ENCODE measurements at places on chromosomes 6 and 20.

DNA sequence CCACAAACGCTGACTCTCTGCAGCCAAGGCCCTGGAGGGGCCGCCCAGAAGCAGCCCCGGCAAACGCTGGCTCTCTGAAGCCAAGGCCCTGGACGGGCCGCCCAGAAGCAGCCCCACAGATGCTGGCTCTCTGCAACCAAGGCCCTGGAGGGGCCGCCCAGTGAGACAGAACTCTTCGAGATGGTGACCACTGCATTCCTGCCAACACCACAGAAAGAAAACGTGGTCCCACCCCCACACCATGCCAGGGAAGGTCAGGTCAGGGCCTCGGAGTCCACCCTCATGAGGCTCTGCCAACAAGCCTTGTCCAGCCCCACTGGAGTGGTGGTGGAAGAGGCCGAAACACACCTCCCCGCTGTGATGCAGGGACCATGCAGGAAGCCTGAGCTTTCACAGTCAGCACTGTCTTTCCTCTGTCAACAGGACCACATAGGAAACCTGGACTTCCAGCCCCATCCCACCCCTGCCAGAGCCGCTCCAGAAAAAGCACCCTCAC, 97.5 kb downstream of the DLL1 start:
- DNase-seq: no peak

DNA sequence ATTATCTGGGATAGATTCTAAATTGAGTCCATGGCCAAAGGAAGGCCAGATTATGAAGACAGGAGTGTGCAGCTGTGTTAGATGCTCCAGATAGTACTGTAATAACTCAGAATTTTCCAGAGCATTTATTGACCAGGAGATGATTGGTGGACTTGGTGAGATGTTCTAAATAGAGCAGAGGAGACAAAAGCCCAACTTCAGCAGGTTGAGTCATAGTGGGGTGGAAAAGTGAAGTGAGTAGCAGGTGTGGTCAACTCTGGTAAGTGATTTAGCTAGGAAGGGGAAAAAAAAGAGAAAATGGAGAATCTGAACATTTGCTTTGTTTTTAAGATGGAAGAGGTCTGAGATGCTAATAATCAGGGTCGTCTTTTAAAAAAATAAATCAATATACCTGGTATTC, 227.4 kb downstream of the TMEM200A start:
- no peak for DNase-seq

GRCh38 chr6:129969064-129969463, 49.3 kb upstream of the L3MBTL3 start:
- DNase-seq: no peak

DNA sequence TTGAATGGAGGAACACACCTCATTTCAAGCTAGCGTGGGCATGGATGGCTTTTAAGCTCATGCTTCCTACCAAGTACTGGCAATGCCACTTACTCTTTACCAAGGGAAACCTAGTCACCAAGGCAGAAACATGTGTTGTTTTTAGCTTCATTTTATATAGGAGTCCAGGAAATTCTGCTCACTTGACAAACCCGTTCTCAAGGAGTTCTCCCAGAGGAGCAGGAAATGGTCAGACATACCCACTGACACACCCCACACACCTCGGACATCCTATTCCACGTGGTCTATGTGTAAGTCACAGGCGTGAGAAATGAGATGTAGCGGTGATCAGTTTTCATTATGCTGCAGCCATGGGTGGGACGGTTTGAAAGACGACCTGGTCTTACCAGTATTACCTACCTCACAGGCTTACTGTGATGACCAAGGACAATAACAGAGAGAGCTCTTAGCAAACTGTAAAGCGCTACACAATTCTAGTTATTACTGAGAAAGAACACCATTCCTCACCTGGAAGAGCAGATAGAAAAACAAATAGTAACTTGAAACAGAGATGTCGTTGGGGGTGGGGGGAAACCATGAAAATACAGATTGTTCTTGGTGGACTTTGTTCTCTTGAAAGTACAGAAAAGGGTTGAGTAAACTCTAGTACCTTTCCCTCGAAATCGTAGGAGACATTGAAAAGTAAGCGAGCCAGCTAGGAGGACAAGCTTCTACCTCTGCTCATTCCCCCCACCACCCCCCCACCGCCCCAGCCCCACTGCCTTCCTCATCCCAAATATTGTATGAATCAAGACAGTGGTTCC, 1.7 kb downstream of the CNKSR3 start:
- no peak for DNase-seq

GRCh38 chr6:80769106-80769505, 662.6 kb downstream of the BCKDHB start:
- DNase-seq: no peak

GRCh38 chr6:16800942-16801341, 39.7 kb upstream of the ATXN1 start:
- no peak for DNase-seq
